ENCODE measurements at places on chromosomes 1 and 21.

- DNase-seq: no peak
These were observed 35.4 kb downstream of the MIA3 start for GRCh38 chr1:222653178-222653827.

- no peak for DNase-seq
These were observed 22.1 kb downstream of the SERBP1 start for GRCh38 chr1:67408148-67408547.

DNA sequence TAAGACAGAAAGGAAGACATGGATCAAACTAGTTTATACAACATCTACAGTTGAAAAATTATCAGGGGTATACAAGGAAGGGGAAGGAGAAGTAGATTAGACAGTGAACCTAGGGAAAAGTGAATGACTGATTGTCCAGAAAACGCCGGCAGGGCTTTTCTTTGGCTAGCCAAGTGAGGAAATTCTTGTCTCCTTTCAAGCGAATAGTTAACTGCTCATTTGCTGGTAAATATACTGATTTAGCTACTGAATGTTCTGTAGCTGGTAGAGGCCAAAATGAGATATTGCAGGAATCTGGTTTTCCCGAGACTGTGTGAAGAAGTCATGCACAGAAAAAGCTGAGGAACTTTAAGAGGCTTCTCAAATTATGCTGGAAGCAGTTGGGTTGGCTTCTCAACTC lies 128.5 kb upstream of the ZNHIT6 start:
- DNase-seq: no peak

DNA sequence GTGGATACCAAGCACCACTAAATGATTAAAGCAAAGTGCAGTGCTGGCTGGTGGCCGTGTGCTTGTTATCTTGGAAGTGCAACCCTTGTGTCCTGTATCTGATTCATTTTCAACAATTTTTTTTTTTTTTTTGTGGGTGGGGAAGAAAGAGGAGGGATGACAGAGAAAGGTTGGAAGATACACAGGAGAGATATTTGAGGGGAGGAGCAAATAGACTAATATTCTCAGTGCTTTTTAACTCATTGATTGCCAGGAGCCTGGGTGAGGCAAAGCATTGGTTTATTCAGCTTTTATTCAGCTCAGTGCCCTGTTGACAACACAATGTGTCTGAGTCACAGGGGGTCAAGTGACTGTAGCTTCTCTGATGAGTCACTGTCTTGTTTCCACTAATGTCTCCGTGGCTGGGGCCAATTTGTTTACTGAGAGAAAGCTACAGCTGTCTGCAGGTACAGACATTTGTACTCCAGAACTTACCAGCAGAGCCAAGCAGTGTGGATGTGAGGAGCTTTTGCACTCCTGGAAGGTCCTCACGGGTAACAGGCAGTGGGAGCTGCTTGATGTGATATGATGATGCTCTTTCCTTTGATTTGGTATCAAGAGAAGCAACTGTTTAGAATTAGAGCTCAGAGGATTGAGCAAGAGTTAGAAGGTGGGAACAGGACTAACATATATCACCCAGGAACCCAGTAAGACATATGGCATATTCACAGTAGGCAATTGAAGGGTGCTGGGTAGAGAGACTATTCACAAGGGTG lies 23.6 kb upstream of the DNM3 start:
- DNase-seq: peak; percentile 92

DNA sequence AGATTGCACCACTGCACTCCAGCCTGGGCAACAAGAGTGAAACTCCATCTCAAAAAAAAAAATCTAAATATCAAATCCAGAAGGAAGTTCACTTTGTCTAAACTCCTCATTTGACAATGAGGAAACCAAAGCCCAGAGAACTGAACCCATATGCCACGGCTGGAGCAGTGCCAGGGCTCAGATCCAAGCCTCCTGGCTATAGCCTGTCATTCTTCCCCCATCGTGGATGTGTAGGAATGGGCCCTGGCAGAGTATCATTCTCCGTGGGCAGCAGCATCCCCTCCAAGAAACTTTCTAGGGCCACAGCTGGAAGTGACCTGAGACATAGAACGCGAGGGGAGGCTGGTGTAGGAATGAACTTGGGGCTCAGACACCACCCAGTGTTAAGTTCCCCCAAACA lies 47.2 kb downstream of the CAPN9 start:
- DNase-seq: no peak

DNA sequence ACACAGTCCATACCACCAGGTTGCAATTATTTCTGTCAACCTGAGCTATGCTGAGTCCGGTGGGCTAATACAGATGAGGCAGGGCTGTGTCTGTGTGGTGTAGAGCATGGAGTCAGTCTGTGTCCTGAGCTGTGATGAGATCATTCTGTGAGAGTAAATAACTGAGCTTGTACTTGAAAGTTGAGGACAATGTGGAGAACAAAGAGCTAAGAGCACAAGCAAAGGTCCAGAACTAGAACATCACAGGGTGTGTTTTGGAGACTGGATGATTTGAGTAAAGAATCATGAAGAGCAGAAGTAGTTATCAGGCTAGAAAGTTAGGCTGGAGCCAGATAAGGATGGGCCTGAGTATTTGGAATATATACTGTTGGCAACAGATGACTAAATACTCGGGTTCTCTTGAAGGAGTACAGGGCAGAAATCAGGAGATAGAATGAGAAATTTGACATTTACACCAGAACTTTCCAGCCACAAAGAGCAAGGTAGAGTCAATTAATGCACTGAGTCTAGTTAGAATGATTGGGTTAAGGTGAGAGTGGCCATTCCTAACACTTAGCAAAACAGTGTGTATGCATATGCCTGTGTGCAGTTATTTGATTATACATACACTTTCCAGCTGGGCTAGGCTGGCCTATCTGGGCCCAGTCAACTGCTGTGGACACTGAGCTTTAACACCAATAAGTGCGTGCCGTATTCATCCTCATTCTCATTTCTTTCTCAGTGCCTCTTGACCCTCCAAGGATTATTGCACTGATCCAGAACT lies 48.8 kb downstream of the LEPR start:
- no peak for DNase-seq
